ENCODE measurements at places on chromosomes 2 and 18. TPM values are rescaled to one million over a fixed set of nuclear protein-coding genes. Genes with fewer than 3 reads are reported as not detected.

DNA sequence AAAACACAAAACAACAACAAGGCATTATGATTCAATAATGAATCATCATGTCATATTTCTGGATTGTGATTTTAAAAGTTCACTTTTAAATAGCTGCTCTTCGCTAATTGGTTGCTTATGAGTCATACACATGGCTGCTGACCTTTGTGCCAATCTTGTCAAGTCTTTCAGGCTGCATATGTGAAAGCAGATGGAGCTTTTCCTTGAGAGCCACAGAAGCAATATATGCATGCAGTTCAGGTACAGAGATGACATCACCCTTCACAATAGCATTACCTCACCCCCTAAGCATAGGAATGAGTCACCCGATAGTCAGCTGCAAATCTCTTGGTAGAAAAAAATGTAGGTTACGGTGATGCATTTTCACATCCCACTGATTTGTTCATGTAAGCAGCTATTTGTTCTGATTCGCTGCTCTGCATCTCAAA, 27.2 kb downstream of the EIF2AK3 start:
- DNase-seq, result no peak

DNA sequence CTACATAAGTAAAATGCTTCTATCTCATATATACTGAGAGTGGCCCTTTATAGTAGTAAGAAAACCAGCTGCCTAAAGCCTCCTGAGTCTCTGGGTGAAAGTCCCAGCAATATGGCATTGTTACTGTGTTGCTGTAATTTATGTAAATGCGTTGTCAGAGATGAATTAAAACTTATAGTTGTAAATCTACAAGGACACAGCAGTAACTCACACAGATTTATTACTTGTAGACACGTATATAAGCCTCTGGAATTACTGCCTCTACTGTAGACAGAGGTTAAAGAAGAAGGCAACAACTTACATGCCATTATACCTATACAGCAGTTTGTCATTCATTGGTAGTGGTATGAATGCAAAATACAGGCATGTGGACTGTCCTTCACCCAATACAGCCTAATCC, 169.1 kb upstream of the BOD1L2 start:
- DNase-seq, result no peak

RGPD3 gene
- total RNA-seq, result 0.30 TPM

TCF7L1 gene
- 1.1 TPM for total RNA-seq

- DNase-seq, result no peak
Observed at GRCh38 chr2:85255813-85256594, 71.8 kb downstream of the TGOLN2 start.

- DNase-seq, result no peak
Observed at GRCh38 chr2:129139380-129139779, 820.7 kb upstream of the HS6ST1 start.

DNA sequence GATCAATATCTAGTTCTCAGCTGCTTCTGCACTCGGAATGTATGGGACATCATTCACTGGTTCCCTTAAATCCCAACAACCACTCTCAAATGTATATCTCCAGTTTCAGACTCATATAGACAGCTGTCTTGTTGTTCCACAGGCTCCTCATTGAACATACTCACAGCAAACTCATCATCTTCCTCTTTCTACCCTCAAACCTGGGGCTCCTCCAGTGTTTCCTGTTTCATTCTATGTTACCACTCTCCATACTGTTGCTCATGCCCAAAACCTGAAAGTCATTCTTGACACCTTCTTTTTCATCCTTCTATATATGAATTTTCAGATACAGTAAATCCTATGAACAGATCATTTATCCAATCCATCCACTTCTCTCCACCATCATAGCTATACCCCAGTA, 18.7 kb upstream of the REL start:
- no peak for DNase-seq

ACMSD gene
- 0.56 TPM for total RNA-seq

GRCh38 chr2:74009577-74009976, 24.9 kb downstream of the TET3 start:
- no peak for DNase-seq

DNA sequence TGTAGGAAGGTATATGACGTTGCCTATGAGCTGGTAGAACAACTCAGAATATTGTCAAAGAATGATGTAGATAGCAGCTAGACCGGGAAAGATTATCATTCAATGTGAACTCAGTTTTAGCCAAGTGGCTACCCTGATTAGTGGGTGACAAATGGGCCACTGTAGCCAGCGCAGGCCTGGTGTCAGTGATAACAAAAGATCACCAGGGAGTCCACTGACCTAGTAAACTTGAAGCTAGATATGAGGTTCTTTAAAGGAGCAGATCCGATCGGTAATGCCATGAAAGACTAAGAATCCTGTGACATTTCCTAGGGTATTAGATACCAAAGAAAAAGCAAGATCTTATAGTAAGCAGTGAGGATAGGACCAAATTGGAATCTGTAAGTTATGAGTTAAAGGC, 180.9 kb downstream of the GCA start:
- no peak for DNase-seq

DNA sequence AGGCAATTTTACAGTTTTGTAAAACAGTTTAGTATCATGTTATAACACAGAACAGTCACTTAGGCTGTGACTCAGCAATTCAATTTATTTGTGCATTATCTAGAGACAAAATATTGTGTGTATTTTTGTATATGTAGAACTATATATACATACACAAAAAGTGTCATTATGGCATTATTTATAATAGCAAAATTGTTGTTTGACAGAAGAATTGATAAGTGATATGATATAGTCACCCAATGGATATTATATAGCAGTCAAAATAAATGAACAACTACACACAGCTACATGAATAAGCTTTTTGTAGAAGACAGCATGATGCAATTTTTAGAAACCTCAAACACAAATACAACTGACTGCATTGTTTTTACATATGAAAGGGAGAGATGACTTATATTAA, 334.0 kb downstream of the TRIB2 start:
- DNase-seq, result no peak

GRCh38 chr2:117948615-117949014, 65.3 kb downstream of the CCDC93 start:
- no peak for DNase-seq

GRCh38 chr18:67232406-67232805, 284.1 kb downstream of the DSEL start:
- DNase-seq, result no peak

- DNase-seq, result peak; percentile 82
Observed at GRCh38 chr2:55051026-55051866, 995 bp upstream of the RTN4 start.

GRCh38 chr2:65922030-65922429, 489.6 kb upstream of the SPRED2 start:
- no peak for DNase-seq

- DNase-seq, result peak; percentile 89
Observed at GRCh38 chr2:218003981-218004419, 1.2 kb upstream of the TNS1 start.

ACVR1C gene
- 0.44 TPM for total RNA-seq

GRCh38 chr2:40244675-40245074, 207.2 kb downstream of the SLC8A1 start:
- no peak for DNase-seq

- no peak for DNase-seq
Observed at GRCh38 chr2:240591784-240592183, 5.2 kb downstream of the CAPN10 start.

ENOSF1 gene
- total RNA-seq, result 159 TPM

DNA sequence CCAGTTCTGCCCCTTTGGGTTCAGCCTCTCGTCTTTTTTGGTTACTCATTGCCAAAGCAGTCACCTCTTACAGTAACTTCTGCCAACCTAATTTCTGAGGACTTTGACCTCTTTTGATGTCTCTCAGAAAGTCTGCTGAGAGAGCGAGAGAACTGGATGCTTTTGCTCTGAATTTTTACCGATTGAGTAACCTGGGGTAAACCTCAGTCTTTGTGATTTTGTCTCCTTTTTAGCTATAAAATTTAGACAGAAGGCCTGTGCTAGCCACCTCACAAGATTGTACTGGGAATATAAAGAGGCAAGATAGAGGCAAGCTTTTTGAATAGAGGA, 34.8 kb upstream of the IL1R1 start:
- no peak for DNase-seq

- DNase-seq, result no peak
Observed at GRCh38 chr2:108414945-108415344, 34.1 kb upstream of the GCC2 start.

EML6 gene
- 15.1 TPM for total RNA-seq

DNA sequence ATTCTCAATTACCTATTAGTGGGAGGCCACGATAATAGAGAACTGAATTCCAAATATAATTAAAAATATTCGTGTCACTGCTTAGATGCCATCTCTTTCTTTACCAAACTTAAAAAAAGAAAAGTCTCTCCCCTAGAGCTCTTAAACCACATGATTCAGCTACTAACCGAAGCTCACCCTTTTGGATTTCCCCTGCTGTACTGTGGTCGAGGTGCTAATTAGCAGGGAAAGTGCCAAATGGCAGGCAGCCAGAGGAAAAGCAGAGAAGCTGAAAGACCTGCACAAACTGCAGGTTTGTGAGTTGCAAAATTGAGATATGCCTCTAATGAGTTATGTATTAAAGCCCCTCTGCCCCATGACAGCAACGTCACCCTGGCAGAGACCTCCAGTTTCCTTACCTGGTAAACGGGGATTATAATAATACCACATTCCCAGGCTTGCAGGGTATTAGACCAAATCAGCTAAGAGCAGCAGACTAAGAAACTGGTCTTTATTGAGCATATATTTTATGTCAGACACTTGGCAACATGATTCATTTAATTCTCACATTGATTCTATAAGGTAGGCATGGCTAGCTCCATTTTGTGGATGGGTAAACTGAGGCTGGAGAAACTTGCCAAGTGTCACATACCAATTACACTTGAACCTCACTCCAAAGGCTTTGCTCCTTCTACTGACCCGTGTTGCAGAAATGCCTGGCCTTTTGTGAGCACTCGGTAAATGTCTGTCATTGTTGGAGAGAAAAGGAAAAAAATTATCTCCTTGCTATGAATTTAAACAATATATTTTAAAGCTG, 259.7 kb downstream of the LPIN1 start:
- DNase-seq, result no peak

DNA sequence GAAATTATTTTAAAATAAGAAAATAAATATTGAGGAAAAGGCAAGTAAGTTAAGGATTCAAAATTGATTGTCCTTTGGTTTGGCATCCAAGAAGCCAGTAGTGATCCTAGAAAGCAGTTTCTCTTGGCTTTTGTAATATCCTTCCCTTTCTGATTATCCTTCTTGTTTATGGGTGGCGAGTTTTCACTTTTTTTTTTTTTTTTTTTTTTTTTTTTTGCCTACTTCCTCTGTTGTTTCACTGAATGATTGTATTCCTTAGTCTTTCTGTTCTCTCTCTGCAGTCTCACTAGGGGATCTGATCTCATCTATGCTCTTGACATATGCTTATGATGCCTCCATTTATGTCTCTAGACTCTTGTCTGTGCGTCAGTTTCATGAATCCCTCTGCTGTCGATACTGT, 4.2 kb downstream of the NAPG start:
- DNase-seq, result no peak

C2orf80 gene
- not detected for total RNA-seq

DNA sequence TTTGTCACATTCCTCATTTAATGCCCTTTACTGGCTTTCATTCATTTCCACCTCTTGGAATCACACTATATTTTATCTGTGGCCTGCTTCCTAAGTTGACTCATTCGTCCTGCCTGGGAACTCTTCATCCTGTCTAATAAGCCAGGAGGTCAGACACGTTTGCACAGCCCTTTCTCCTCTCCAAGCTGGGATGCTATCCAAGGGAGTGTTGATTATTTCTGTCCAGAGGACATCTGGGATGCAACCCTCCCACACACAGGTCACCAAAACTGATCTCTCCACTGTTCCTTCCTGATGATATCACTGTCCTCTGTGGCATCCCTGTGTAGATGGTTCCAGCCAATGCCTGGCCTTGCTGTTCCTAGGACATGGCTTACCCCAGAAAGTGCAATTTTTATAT, 79.8 kb upstream of the NOSTRIN start:
- no peak for DNase-seq

CHRND gene
- not detected for total RNA-seq

DNA sequence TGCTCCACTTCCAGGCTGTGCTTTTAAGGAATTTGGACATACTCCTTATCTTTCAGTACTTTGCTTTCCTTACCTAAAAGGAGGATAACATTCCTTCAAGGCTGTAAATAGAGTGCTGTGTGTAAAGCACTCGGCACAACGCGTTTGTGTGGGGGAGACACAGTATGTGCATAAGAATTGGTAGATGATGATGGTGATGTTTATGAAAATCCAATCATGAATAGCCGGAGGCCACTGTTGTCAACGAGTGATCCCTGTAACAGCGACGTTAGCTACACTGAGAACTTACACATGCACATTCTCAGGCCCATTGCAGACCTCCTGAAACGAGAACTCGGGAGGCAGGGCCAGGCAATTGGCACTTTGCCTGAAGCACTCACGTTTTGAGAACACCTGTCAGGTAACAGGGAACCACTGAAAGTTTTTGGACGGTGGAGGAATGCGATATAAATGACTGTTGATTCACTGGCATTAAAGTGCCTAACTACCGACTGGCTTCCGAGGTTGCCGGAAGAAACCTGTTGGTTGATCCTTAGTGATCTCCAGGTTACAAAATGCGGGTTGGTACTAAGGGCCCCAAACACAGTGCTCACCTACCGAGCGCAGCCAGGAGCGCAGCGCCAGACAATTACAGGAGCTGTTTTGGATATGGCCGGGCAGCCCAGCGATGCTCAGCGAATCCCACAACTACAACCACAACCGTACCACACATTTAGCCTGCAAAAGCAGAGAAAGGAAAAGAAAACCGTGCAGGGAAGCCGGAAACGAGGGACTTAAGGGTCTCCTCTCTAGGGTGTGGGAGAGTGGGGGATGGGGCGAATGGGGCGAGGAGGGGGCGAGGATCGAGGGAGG, 1.0 kb upstream of the MAP4K4 start:
- no peak for DNase-seq

DNA sequence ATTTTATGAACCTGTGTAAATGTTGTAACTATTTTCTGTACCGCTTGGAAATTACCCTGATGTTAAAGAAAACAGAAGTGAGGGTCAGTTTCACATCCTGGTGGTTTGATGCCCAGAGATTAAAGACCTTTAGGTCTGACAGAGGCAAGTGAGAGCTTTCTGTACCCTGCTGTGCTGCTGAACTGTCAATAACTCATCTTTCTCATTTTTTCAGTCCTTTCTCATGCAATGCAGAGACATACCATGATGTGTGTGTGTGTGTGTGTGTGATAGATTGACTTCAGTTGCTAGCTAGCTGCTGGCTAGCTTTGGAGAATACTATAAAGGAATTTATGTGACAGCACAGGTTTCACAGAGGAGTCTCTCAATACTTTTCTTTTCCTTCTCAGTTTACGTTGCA, 2025.6 kb upstream of the LRRTM1 start:
- no peak for DNase-seq

DNA sequence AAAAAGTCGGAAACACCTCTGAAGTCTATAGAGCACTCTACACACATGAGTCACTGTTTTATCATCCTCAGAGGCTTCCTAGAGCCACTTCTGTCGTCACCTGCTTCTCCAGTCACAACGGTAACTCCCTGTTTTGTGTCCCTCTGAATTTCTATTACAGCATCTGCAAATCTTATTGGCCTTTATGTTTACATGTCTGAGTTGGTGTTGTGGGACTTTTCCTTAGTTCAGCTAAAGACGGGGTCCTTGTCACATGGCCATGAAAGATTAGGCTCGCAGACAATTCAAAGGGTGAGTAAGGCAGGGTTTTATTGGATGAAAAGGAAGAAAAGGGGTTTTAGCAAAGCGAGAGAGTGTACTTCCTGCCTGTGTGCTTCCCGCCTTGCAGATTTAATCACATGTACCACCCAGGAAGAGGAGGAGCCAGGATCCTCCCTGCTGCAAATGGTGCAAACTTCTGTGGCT, 185.6 kb downstream of the LPIN1 start:
- no peak for DNase-seq

LRRTM1 gene
- not detected for total RNA-seq

GPR148 gene
- total RNA-seq, result not detected

- no peak for DNase-seq
Observed at GRCh38 chr2:1825046-1825445, 80.7 kb upstream of the PXDN start.

CPO gene
- total RNA-seq, result 0.89 TPM

All from suprapubic skin (tissue), 4 donors.